Activated CD4-positive, alpha-beta T cell treated with anti-CD3 and anti-CD28 coated beads, Interleukin-2, amount 10 ng/mL, durations not matched to agents 7 days and 5 days (primary cell): ENCODE measurements at places on chromosomes 5 and 9. TPM values are rescaled to one million over a fixed set of nuclear protein-coding genes. Genes with fewer than 3 reads are reported as not detected.
A peak's percentile ranks its signal among the peaks of the same experiment; 100 is the strongest.

ORM2 gene
- not detected for total RNA-seq

GRCh38 chr5:75053304-75054133, 1.2 kb upstream of the GCNT4 start:
- no peaks in the 10 kb centered on the region for H3K36me3 ChIP-seq
- peak overlapping the region; percentile 89 for H3K27ac ChIP-seq
- H3K4me1 ChIP-seq, result peaks cover 79% of the 10 kb centered on the region
- H3K27me3 ChIP-seq, result peaks cover 10% of the 10 kb centered on the region
- H3K4me3 ChIP-seq, result peak overlapping the region; percentile 81
- DNase-seq, result peak; percentile 50

- H3K27ac ChIP-seq, result no peak overlapping the region
- H3K4me1 ChIP-seq, result no peaks in the 10 kb centered on the region
- no peaks in the 10 kb centered on the region for H3K36me3 ChIP-seq
- peaks cover 9% of the 10 kb centered on the region for H3K27me3 ChIP-seq
Measured at GRCh38 chr5:58085800-58086199, 374.1 kb downstream of the PLK2 start.

GRCh38 chr5:176507911-176508310, 29.3 kb downstream of the RNF44 start:
- H3K27me3 ChIP-seq, result no peaks in the 10 kb centered on the region
- no peak overlapping the region for H3K27ac ChIP-seq
- H3K4me3 ChIP-seq, result no peak overlapping the region
- peaks cover 48% of the 10 kb centered on the region for H3K36me3 ChIP-seq
- no peak for DNase-seq
